T1000 (cell line): ENCODE measurements at places on chromosomes 2 and 18.

- no peak for DNase-seq
These were observed 10.0 kb downstream of the INPP4A start for GRCh38 chr2:98454500-98455235.

GRCh38 chr2:181760521-181760920 lies 80.2 kb upstream of the NEUROD1 start:
- DNase-seq: no peak

GRCh38 chr2:147025646-147026585 lies 818.9 kb upstream of the ACVR2A start:
- DNase-seq: no peak

- DNase-seq: no peak
These were observed 22.9 kb downstream of the APCDD1 start for GRCh38 chr18:10477121-10477862.

DNA sequence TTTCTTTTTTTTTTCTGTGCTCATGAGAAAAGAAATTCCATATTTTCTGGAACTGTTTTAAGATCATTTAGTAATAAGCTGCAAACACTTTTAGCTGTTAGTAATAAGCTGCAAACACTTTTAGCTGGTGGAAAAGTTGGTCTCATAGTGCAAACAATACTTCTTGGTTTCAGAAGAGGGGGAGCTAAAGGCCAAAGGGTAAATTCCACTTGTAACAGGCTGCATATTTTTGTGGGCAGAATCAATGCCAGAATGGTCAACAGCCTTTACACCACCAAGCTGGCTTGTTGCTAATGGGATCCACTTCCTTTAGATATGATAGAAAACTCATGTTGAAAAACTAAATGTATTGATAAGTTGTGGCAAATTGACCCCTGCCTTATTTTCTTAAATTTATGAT lies 356.8 kb downstream of the NR4A2 start:
- DNase-seq: no peak
